ENCODE measurements at places on chromosomes 7 and 10.

- DNase-seq = no peak
Observed at GRCh38 chr7:94529516-94529915, 19.9 kb downstream of the CASD1 start.

- DNase-seq = no peak
Observed at GRCh38 chr7:17039372-17039771, 157.6 kb upstream of the AGR3 start.

GRCh38 chr10:132100091-132100481 is 34.3 kb downstream of the JAKMIP3 start:
- DNase-seq = no peak

GRCh38 chr10:121998462-121998861 is 9.5 kb downstream of the TACC2 start:
- DNase-seq = no peak

GRCh38 chr7:21579341-21580072 is 36.7 kb downstream of the DNAH11 start:
- DNase-seq = no peak
